ENCODE measurements at places on chromosomes 5 and 9.

- DNase-seq = no peak
These were observed 90.0 kb downstream of the ARRDC3 start for GRCh38 chr5:91293131-91293530.

DNA sequence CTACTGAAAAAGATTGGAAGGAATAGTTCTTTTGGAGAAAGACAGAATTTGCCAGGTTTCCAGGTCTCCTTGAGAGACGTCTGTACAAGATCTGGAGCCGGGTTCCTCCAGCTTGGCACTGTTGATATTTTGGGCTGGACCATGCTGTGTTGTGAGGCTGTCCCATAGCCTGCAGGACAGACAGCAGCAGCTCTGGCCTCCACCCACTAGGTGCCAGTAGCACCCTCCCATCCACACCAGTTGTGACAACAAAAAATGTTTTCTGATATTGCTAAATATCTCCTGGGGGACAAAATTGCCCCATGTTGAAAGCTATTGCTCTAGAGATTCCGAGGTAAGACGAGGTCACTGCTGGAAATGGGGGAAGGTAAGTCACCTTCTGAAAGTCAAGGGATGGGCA is 287.7 kb upstream of the DAP start:
- no peak for DNase-seq

GRCh38 chr9:124190761-124191160 is 67.0 kb upstream of the NEK6 start:
- DNase-seq = no peak

GRCh38 chr9:7009065-7009464 is 251.3 kb downstream of the KDM4C start:
- DNase-seq = no peak

- no peak for DNase-seq
These were observed 117.1 kb downstream of the DAB2IP start for GRCh38 chr9:121768416-121769015.

GRCh38 chr9:128250839-128251731 is 24.7 kb downstream of the GOLGA2 start:
- DNase-seq = no peak

DNA sequence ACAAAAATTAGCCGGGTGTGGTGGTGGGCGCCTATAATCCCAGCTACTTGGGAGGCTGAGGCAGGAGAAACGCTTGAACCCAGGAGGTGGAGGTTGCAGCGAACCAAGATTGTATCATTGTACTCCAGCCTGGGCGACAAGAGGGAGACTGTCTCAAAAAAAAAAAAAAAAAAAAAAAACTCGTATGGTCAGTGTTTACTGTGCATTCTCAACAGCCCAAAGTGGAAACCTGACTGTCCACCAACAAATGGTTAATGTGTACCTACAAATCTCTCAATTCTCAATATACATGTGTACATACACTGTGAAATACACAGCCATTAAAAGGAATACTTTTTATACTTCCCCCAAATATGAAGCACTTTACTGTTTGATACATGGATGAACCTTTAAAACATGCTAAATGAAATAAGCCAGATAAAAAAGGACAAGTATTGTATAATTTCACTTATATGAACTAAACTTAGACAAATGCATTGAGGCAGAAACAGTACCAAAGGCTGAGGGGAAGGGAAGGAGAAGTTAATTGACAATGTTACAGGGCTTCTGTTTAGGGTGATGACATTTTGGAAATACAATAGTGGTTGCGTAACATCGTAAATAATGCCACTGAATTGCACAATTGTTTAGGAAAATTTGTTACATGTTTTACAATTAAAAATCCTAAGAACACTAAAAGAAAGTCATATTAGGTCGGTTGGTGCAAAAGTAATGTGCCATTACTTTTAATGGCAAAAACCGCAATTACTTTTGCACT is 16.5 kb downstream of the DNAJA1 start:
- no peak for DNase-seq

DNA sequence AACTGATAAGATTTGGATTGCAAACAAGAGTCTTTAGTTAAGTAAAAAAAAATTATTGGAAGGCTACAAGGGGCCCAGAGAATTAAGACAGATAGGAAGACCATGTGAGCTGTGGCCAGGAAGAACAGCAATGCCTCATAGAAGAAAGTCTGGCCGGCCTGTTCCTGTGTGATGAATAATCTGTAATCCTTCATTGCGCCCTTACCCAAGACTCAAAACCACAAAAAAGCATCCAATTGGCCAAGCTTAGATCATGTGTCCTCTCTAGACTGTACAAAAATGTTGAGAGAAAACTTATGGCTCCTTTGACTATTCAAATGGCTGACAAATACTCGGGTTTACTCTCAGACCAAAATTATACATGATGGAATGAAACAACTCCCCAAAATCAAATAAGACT is 1383.5 kb downstream of the PTPRD start:
- no peak for DNase-seq

GRCh38 chr5:170297589-170298462 is at the start of gene LCP2:
Gene LCP2, minus strand, starts transcription at chr5:170297777. Its CDS starts 166 bp downstream, at chr5:170297611.
- no peak for DNase-seq

DNA sequence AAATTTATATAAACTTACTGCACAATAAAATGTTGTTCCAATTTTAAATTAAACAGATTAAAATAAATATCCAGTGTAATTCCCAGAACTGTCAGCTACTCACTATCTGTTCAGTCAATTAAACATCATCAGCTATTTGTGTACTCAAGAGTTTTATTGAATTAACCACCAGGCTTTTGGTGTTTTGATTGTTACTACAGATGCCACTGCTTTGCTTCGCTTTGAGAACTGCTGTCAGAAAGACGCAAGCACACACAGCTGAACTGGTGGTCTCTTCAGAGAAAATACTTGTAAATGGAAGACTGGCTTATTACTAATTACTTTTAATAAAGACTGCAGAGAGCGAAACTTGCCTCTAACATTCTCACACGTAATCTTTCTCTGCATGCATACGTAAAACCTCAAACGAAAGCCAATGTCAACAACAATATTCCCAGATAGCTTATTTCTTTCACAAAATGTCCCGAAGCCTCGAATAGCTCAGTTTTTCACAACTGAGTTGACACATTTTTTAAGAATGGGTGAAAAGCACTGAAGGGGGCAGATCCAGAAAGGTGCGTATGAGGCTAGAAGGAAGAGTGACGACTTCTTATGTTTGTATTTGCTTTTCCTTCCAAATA is 259.6 kb upstream of the RPS23 start:
- DNase-seq = no peak

DNA sequence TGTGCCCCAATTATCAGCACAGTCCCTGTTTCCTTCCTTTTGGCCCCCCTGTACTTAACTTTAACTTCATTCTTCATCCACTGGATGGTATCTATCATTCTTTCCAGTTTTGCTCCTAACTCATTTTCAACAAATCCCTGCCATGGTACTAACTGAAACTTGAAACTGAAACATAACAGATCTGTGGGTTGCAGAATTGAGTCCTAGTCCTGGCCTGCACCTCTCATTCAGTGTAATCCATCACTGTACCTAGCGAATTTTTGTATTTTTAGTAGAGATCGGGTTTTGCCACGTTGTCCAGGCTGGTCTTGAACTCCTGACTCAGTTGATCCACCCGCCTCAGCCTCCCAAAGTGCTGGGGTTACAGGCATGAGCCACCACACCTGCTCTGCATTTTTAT is 15.3 kb upstream of the PIK3R1 start:
- DNase-seq = no peak

DNA sequence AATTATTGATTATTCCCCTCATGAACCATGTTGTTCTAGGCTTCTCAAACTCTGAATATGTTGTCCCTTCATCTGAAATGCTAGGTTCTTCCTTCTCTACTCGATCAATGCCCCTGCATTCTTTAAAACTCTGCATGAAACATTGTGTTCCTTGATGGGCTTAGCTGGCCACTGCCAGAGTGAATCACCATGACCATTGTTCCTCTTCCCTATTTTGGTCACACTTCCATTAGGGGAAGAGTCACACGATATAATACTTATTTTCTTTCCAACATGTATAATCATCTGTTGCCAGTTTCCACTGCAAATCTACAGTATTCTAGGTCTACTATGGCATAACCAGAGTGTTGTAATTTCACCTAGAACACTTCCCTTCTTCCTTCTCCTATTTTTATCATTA is 247.9 kb downstream of the TRPM3 start:
- no peak for DNase-seq

- no peak for DNase-seq
These were observed 685 bp upstream of the NIPSNAP3A start for GRCh38 chr9:104746798-104747197.

DNA sequence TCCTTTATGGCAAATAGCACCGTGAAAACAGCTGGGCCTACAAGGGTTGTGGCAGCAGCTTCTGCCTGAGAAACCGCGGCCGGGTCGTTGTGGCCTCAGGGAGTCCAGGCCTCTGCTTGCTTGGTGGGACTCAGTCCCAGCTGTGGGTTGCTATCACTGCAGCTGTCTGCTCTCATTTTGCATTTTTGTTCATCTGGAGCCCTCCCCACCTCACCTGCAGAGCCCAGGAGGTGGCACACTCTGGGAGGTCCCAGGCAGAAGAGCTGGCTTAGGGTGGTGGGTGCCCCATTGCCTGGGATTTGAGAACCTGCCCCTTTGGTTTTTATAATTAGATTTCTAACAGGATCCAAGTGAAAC is 138.4 kb downstream of the GADD45G start:
- DNase-seq = no peak

DNA sequence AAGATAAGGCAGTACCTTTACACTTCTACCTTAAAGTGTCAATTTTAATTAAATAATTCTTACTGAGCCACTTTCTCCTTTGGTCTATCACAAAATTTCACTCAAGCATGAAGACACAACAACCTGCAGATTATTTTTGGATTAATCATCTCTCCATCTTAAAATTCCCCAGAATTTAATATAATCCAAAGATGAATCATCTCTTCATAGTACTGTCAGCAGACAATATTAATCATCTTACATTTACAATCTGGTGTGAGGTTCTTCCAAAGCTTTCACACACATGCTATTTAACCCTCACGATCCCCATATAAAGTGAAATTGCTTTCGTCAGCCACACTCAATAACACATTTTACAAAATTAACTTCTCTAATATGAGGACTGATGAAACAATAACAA is 43.0 kb downstream of the LHFPL2 start:
- DNase-seq = no peak

DNA sequence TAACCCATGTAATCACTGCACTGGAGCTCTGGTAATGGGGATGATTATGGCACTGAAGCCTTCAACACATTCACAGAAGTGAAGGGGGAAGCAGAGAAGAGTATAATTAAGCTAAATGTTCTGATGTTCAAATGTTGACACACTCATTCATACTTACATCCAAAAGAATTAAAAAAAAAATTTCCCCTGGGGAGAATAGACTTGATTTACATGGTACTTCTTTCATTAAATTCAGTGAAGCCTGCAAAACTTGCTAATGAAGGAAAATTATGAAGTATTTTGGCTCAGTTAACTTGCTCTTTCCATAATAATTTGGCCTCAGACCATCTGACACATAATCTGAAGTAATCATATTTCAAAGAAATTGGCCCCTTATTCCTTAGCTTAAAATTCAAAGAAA is 428.8 kb downstream of the SH3GL2 start:
- DNase-seq = no peak

DNA sequence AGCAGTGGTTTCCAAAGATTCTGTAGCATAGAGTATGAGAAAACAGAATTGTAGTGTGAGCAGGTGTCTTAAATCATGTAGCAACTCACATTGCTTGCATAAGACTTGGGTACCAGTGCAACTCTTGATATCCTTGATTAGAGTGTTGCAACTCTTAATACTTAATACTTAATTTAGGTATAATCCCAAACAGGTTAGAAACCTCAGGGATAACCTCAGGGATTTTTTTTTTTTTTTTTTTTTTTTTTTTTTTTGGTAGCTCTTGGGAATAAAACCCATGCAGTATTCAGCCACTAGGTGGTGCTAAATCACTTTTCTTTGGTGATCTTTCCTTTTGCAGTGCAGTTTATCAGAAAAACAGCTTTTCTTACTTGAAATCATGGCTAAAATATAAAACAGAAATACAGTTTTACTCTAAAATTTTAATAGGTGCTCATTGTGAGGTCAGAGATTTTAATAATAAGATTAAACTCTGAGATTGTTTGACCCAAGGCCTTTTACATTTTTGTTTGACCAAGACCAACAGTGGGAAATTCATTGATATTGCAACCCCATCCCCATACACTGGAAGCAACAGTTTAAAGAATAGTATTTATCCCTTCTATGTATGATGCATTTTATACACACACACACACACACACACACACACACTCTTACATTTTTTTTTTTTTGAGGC is 55.3 kb downstream of the ERAP1 start:
- DNase-seq = peak; percentile 13

GRCh38 chr9:14924230-14925219 is 14.3 kb upstream of the FREM1 start:
- peak; percentile 1 for DNase-seq

DNA sequence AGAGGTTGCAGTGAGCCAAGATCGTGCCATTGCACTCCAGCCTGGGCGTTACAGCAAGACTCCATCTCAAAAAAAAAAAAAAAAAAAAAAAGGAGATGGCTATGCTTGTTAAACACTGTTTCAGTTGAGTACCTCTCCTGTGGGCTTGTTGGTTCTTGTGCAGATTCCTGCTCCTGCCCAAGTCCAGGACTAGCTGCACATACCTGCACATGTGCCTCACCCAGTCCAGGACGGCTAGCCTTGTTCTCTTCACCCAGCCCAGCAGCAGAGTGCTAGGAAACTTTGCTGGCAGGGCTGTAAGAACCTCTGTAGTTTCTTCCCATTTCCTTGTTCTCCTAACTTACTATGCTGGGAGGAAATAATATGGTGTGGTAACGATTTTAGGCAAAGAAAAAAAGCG is 234.1 kb upstream of the DMRT1 start:
- no peak for DNase-seq

GRCh38 chr9:75001719-75002421 is 26.2 kb downstream of the CARNMT1 start:
- DNase-seq = peak; percentile 31

GRCh38 chr9:36847781-36848673 is 186.0 kb downstream of the PAX5 start:
- DNase-seq = no peak

DNA sequence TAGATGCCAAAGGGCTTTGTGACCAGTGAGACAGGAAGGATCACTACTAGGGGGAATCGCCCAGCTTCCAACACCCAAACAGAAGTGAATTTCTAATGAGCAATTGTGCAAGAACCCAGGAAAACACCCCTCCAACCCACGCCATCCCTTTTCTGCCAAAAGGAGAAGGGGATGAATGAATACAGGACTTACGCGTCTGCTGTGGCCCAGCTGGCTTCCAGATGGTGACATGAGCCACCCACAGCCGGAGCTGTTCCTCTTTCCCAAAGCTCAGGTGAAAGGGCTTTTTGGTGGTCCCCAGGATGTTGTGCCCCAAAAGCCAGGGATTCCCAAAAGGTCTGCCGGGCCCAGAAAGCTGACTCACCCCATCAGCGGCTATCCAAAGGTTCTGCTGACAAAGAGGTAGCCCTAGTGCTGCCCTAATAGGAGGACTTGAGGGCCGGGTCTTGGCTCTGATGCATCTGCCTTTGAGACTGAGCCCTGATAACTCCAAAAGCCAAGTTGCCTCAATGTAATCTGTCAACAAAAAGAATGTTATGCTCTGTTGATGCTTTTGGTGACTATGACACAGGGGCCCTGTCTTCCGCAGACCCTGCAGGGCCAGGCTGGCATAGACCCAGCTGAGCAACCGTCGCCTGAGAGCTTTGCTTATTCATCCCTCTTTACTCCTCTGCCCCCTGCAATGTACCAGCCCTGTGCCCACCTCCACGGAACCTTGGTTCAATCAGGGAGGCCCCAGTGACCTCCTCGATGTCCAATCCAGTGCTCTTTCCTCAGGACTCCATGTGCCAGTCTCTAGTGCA is 14.5 kb downstream of the GSN start:
- peak; percentile 87 for DNase-seq

- DNase-seq = peak; percentile 53
These were observed 197.5 kb downstream of the MAPKAP1 start for GRCh38 chr9:125509476-125509875.
